Kidney (tissue), 22 donors: ENCODE measurements at places on chromosomes 4 and X. TPM values are rescaled to one million over a fixed set of nuclear protein-coding genes. Genes with fewer than 3 reads are reported as not detected.

Gene GABRB1
- 0.79 TPM for total RNA-seq

Gene FGD1
- total RNA-seq: 4.7 TPM

DNA sequence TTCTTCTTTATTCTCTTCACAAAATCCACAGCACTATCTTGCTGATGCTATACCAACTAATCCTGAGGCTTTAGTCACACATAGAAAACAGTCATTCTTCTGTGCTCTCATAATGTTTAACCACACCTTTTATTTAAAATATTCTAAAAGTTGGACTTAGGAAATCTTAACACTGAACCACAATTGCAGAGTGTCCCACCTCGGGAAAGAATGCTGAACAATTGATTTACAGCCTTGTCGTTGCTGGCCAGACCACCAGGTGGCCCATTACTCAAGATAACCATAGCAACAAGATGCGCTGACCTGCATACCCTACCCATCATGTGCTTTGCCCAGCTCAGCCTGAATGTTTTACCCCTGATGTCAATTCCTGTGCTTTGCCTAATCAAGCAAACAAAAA lies 100.8 kb downstream of the ARSJ start:
- H3K36me3 ChIP-seq: no peaks in the 10 kb centered on the region
- H3K27me3 ChIP-seq: no peaks in the 10 kb centered on the region
- DNase-seq: peak; percentile 65
- H3K4me1 ChIP-seq: no peaks in the 10 kb centered on the region

GRCh38 chr4:4591071-4591470 lies 49.2 kb upstream of the STX18 start:
- no peak overlapping the region for H3K4me3 ChIP-seq
- H3K4me1 ChIP-seq: no peaks in the 10 kb centered on the region
- H3K36me3 ChIP-seq: no peaks in the 10 kb centered on the region

- no peak overlapping the region for H3K4me3 ChIP-seq
- no peaks in the 10 kb centered on the region for H3K27me3 ChIP-seq
- H3K27ac ChIP-seq: no peak overlapping the region
- H3K4me1 ChIP-seq: no peaks in the 10 kb centered on the region
- DNase-seq: no peak
- no peaks in the 10 kb centered on the region for H3K36me3 ChIP-seq
These were observed 226.2 kb downstream of the FSTL5 start for GRCh38 chr4:161937596-161937995.

DNA sequence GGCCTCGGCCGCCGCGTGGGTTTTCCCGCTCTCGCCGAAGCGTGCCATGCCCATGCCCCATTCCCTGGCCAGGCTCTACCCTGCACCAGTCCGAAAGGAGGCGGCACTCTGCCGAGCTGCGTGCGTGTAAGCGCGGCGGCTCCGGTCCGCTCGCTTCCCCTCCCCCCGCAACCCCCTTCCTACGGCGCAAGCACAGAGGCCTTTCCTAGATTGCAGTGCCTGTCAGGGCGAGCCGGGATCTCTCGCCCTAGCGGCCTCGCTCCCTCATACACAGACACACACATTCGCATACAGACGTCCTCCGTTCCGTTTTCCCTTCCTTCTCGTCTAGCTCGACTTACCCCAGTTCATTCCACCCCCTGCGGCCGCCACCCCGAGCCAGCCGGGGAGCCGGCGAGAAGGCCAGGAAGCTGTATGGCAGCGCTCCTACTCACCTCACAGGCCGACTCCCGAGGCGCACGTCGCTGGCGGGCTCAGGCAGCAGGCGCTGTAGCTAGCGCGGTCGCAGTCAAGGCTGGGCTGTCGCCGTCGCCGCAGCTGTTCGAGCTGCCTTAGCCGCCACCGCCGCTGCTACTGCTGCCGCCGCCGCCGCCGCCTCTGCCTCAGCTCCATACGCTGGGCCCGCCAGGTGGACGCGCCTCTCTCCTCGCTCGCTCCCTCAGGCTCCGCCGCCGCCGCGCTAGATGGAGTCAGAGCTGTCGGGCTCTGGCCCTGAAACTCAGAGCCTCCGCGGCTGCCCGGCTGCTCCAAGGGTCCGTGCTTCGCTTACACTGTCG lies 615 bp downstream of the NEXMIF start:
- no peaks in the 10 kb centered on the region for H3K36me3 ChIP-seq
- H3K27ac ChIP-seq: peak overlapping the region; percentile 57
- H3K4me3 ChIP-seq: peak overlapping the region; percentile 50
- H3K4me1 ChIP-seq: no peaks in the 10 kb centered on the region
- DNase-seq: peak; percentile 66
- H3K27me3 ChIP-seq: no peaks in the 10 kb centered on the region

- H3K4me1 ChIP-seq: no peaks in the 10 kb centered on the region
- no peaks in the 10 kb centered on the region for H3K36me3 ChIP-seq
- no peaks in the 10 kb centered on the region for H3K27me3 ChIP-seq
These were observed 825.6 kb downstream of the STPG2 start for GRCh38 chr4:97317671-97318070.

DNA sequence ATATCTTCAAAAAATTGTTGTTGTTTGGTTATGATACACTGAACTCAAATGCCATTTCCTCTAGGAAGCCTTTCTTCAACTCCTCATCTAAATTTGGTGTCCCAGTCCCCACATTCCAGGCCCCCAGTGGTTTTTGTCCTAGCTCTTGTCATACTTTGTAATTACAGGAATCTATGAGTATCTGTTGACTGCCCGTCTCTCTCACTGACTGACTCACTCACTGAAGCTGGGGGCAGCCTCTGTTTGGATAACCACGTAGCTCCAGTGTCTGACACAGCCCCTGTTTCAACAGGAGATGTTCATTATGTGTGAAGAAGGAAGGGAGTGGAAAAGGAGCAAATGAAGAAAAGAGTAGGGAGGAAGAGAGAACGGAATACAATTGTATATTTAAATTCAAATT lies 284.1 kb upstream of the TENM3 start:
- H3K4me3 ChIP-seq: no peak overlapping the region
- H3K36me3 ChIP-seq: no peaks in the 10 kb centered on the region
- no peak for DNase-seq
- peaks cover 3% of the 10 kb centered on the region for H3K4me1 ChIP-seq
- H3K27me3 ChIP-seq: no peaks in the 10 kb centered on the region
- H3K27ac ChIP-seq: no peak overlapping the region

DNA sequence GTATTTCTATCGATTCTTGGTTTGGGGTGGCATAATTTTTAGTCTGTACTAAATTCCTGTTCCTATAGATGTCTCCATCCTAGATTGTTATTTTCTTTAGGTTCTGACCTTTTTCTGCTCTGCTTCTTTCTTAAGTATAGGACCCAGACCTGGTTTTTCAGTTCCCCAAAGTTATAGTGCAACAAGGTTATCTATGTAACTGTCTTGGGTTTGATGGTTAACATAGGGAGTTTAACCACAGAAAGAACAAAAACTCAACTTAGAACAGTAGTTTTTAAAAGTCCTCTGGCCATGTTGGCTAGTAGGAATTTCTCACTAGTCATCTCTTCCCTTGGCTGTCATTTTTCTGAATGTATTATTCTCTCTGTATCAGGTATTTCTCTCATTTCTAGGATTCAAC lies 38.8 kb upstream of the MAD2L1 start:
- no peak overlapping the region for H3K27ac ChIP-seq
- DNase-seq: no peak
- H3K4me1 ChIP-seq: no peaks in the 10 kb centered on the region
- no peaks in the 10 kb centered on the region for H3K36me3 ChIP-seq
